ENCODE measurements at places on chromosomes 4 and X.

GRCh38 chrX:53682885-53683555 is 3.5 kb downstream of the HUWE1 start:
- no peak for DNase-seq

DNA sequence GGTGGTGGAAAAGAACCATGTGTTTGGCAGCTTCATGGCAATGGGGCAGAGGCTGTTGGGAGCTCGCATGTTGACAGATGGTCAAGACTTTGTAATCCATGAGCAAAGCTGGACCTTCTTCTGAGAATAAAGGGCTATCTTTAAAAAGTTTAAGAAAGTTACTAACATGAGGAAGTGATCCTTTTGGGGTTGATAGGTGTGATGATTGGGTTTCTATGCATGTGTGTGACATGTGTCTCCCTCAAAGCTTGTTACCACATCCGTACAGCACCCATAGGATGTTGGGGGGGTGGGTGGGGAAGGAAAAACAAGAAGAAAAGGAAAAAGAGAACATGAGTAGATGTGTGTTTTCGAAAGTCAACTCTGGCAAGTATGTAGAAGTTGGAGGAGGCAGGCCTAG is 123.0 kb upstream of the TLR3 start:
- DNase-seq, result no peak

DNA sequence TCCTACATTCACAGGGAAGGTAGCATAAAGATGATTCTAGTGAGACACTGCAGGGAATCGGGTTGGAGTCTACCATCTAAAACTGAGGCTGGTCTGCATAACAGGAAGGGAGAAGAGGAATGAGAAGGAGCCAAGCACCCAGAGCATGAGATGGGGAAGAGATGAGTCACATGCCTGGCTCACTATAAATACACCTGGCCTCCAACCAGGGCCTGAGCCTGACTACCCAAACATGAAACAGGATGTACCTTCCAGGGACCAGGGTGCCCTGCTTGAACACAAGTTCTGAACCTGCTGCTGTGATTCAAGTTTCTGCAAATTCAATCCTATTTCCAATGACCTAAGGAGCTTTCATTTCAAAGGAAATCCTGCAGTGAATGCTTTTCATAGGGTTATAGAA is 24.9 kb downstream of the CD99L2 start:
- no peak for DNase-seq

- no peak for DNase-seq
Measured at GRCh38 chr4:170025523-170026252, 507 bp downstream of the MFAP3L start.

GRCh38 chrX:10831716-10832502 is 211.5 kb upstream of the MID1 start:
- DNase-seq, result no peak

DNA sequence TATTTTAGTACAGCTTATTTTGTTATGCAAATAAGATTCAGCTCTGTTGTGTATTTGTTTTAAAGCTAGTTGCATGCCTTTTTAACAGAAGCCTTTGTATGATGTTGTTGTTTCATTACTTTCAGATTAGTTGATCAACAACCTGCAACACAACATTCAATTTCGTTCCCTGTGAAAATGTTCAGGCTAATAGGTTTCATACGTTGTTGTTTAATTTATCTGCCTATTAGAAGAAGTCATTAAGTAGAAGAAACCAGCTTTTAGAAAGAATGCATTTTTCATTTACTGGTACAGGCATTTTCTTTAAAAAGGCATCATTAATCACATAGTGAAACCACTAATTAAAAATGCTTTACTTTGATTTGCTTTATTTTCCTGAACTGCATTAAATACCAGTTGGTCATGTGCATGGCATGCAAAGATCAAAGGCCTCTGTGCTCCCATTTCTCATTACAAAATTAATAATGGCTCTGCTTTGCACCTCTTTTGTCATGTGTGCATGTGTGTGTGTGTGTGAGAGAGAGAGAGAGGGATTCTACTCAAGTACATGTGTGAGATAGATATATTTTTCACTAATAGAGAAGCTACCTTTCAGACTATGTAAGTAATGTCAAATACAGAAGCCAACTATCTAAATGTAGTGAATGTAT is 29.2 kb upstream of the CTSO start:
- DNase-seq, result no peak

- DNase-seq, result no peak
Measured at GRCh38 chr4:70768301-70768948, 46.7 kb downstream of the RUFY3 start.

DNA sequence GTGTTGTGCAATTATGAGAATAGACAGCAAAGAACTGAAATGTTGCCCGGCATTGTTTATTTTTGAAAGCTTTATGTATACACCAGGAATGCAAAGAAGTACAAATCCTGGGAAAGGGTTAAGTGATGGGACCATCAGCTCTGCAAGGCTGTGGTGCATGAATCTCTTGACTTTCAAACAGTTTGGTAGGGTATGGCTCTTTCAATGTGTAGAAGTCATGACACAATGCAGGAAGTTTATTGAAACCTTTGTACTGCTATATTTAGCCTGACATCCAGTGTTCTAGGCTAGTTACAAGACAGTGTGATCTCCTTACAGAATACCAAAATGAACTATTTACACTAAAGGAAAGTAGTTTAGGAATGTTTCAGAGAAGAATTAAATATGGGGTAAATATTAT is 206.8 kb upstream of the HAND2 start:
- DNase-seq, result no peak

- DNase-seq, result no peak
Measured at GRCh38 chrX:68584221-68584620, 63.2 kb upstream of the STARD8 start.

DNA sequence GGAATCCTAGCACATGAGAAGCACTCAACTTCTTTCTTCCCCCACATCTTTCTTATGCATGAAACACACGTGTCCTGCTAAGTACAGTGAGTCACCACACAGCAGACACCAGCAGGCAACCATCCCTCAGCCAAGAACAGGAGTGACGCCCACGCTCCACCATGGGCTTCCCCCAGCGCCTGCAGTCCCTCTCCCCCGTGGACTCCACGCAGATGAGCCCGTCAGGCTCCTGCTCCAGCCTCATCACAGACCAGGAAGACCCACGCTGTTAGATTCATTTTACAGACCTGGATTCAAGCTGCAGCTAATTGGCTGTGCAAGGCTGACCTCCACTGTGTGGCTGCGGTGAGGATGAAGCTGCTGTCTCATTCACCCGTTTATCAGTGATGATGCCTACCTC is 16.7 kb downstream of the HMX1 start:
- no peak for DNase-seq

GRCh38 chr4:65241257-65241997 is 428.9 kb downstream of the EPHA5 start:
- no peak for DNase-seq
